ENCODE measurements at places on chromosomes 3 and 15.
A peak's percentile ranks its signal among the peaks of the same experiment; 100 is the strongest.

DNA sequence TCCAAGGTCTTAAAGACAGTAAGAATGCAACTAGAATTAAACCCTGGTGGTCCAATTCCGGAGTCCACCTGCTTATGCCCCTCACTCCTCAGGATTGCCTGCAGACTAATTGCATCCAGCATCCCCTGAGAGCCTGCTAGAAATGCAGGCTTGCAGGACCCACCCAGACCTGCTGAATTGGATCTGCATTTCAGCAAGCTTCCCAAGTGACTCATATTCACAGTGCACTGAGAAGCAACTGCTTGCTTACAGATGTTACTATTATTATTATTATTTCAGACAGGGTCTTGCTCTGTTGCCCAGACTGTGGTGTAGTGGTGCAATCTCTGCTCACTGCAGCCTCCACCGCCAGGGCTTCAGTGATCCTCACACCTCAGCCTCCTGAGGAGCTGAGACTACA, 83.5 kb upstream of the VGLL4 start:
- no peak for DNase-seq

DNA sequence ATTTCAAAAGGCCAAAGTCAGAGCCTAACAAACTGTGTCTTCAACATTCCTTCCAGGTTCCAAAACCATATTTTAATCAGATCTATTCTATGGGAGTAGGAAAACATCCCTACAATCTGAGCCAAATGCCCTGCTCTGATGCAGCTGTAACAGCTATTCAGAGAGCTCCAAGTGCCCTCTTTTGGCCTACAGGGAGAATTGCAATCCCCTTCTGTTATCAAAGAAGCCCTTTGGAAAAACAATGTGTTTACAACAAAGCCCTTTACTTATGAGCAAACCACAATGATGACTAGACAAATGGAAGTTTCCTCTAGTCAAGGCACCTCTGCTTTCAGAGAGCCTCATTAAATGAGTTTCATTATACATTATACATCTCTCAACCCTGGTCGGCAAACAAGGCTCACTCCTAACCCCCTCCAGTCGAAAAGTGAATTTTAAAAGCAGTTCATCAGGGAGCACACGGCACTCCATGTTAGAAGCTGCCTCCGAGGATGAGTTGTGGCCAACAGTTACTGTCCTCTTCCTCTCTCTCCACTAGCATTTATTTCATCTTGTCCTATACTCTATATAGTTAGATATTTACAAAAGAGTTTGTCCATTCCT, 42.6 kb upstream of the TMCO5A start:
- DNase-seq: peak; percentile 59

GRCh38 chr3:51711352-51712037, 4.6 kb downstream of the GRM2 start:
- no peak for DNase-seq

DNA sequence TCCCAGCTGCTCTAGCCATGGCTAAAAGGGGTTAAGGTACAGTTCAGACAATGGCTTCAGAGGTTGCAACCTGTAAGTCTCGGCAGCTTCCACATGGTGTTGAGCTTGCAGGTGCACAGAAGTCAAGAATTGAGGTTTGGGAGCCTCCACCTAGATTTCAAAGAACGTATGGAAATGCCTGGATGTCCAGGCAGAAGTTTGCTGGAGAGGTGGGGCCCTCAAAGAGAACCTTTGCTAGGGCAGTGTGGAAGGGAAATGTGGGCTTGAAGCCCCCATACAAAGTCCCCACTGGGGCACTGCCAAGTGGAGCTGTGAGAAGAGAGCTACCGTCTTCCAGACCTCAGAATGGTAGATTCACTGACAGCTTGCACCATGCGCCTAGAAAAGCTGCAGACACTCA, 73.7 kb downstream of the STT3B start:
- no peak for DNase-seq

GRCh38 chr3:150635076-150635475, 32.0 kb downstream of the SELENOT start:
- DNase-seq: peak; percentile 61

DNA sequence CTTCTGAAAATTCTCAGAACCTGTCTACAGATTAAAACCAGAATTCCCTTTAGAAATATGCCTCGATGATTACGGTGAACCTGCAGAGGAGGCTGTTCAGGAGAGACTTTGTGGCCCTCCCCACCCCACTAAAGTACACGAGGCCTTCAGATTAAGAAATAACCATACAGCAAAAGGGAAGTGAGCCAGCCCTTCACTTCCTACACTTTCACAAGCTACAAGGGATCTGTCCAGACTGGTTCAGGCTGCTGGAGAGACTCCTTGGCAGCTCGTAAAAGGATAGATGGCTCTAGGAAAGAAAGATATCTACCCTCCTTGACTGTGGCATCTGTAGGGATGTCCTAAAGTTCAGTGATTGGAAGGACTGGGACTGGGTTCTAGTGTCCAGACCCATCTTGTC, 102.6 kb downstream of the ALDH1A2 start:
- no peak for DNase-seq

GRCh38 chr15:100438570-100438969, 90.2 kb downstream of the CERS3 start:
- DNase-seq: peak; percentile 95

DNA sequence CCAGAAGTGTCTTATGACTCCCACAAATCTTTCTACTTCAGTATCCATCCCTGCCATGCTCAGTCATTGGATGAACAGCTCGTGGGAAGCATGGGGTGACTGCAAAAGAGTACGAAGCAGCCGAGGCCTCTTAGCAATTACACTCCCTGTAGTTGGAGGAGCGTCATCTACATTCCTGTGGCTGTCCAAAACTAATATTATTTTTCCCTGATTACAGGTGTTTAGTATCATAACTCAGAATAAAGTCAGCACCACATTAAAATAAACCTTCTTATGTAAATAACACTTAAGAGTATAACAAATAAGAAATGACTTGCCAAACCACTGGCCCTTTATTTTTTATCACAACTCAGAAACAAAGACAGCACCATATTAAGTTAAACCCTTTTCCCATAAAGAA, 141.5 kb downstream of the PLOD2 start:
- no peak for DNase-seq

DNA sequence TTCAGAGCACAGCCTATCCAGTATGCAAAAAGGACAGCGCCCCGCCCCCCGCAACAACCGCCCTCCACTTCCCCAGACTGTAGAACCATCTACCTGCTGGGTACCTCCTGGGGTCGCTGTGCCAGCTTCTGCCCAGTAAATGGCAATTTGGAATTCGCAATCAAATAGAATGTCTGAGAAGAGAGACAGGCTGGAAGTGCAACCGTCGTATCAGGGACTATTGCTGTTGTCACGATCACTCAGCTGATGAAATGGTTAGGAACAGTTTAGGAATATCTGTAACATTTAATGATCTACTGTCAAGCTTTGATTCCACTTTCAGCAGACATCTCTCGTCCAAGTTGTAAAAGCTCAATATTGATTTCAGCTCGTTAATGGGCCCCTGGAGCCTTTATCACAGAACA, 13.3 kb upstream of the PARL start:
- no peak for DNase-seq

DNA sequence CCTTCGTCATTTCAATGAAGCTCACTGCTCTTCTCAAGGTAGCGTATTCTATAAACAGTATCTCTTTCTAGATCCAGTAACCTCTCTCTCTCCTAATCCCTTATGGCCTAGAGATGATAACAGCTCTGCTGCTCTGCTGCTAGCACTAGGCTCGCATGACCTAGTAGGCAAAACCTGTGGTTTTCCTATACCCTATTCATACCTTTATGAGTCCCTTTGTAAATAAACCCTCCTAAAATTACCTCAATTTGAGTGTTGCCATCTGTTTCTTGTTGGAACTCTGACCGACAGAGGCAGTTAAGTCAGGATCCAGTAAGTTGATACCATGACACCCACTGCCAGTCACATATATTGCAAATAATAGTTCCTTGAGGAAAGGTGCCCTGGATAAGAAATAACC, 7.3 kb downstream of the CCDC14 start:
- peak; percentile 78 for DNase-seq

- DNase-seq: no peak
Observed at GRCh38 chr3:187454085-187454815, 86.1 kb downstream of the RTP4 start.

- no peak for DNase-seq
Observed at GRCh38 chr3:38757721-38758120, 58.3 kb downstream of the SCN10A start.

- DNase-seq: no peak
Observed at GRCh38 chr3:169454060-169454317, 209.5 kb downstream of the MECOM start.

- no peak for DNase-seq
Observed at GRCh38 chr3:49740427-49740826, 16.7 kb upstream of the GMPPB start.

DNA sequence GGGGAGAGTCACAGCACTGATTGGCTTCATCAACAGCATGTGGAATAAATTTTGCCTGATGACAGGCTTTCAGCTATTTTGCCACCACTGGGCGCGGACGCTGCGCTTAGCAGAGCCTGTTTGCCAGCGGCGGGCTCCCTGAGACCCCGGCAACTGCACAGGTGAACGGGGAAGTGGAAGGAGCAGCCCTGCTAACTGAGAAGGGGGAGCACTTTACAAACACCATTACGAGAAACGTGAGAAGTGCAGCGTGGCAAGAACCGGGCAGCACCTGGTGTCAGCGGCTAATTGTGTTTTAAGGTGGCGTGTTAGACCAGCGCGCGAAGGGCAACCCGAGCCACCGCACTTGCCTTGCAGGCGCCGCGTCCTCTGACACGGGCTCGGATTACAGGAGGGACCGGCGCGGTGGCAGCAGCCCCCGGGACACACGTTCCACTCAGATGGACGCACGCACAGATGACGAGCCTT, 307.8 kb upstream of the ARRDC4 start:
- DNase-seq: peak; percentile 76

DNA sequence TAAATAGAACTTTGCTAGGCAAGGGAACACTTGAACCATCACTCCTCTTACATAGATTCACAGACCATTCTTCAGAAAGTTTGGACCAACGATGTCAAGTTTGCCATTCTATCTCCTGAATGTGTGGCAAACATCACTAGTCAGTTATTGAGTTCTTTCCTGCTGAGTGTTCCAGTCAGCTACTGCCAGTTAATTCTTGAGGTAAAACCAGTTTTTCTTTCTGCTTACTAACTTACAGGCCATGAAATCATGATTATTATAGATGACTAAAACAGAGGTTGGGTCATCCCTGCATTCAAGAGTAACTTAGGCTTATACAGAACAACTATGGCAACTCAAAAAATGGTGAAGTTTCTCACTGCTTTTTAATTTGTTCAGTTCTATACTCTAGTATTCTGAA, 88.2 kb downstream of the AP4E1 start:
- no peak for DNase-seq

DNA sequence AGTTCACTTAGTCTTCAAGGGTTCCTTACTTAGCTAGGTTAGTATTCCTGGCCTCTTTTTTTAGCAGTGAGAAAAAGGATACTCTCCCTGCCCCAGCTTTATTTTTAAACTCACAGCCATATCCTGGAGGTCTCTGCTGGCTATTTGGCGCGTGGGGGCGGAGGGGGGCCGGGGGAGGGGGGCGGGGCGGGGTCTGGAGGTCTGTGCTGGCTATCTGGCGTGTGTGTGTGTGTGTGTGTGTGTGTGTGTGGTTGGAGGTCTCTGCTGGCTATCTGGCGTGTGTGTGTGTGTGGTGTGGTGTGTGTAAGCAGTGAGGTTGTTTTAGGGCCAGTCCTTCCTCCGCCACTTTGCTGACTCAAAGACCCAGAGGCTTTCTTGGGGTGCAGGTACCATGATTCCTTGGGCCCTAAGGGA, 579 bp upstream of the PLAAT1 start:
- DNase-seq: no peak

Data from NCI-H524 (cell line).